NCI-H524 treated with DMSO at 0.1 percent for 48 hours (cell line): ENCODE measurements at places on chromosomes 3 and 15.

DNA sequence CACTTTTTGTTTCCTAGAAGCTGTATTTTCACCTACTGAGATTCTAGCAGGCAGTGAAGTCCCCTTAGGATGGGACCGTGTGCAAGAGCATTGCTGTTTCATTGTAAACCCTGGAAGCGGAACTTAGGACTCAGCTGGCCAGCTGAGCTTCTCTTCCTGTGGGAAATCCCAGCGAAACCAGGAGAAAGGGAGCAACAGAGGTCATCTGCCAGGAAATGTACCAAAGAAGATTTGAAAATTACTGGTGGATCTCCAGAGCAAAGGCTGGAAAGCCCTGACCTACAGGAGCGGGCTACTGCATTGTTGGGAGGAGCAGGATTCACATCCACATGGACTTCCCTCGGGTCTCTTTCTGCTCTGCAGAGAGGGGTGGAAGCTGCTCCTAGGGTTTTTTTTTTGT is 7.6 kb upstream of the ADPRH start:
- no peak for DNase-seq

- no peak for DNase-seq
Observed at GRCh38 chr3:42742688-42743087, 30.4 kb downstream of the CCDC13 start.

GRCh38 chr15:70509282-70509662 is 254.1 kb downstream of the UACA start:
- no peak for DNase-seq

GRCh38 chr15:70099967-70100473 is 2.3 kb upstream of the TLE3 start:
- DNase-seq = no peak

DNA sequence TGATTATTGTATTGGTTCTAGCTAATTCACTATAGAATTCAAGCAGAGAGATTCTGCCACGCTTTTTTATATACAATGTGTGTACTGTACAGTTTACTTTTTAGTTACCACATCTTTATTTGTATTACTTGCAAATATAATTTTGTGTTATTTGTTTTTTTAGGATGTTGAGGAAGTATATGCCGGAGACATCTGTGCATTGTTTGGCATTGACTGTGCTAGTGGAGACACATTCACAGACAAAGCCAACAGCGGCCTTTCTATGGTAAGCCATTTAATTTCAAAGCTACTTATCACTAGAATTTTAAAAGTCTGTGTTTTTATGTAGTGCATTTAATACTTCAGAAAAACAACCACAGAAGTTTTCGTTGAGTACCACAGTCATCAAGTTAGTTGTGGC is 11.7 kb downstream of the LXN start:
- DNase-seq = no peak

GRCh38 chr3:10437995-10438901 is 67.1 kb downstream of the ATP2B2 start:
- DNase-seq = no peak

GRCh38 chr3:124800511-124801258 is 70.4 kb downstream of the UMPS start:
- DNase-seq = no peak
